ENCODE measurements at places on chromosomes 3 and 15. TPM values are rescaled to one million over a fixed set of nuclear protein-coding genes. Genes with fewer than 3 reads are reported as not detected.

- no peak for DNase-seq
These were observed 32.0 kb upstream of the PRICKLE2 start for GRCh38 chr3:64257100-64257755.

- no peak for DNase-seq
These were observed 55.5 kb downstream of the CLEC3B start for GRCh38 chr3:45081506-45082141.

DNA sequence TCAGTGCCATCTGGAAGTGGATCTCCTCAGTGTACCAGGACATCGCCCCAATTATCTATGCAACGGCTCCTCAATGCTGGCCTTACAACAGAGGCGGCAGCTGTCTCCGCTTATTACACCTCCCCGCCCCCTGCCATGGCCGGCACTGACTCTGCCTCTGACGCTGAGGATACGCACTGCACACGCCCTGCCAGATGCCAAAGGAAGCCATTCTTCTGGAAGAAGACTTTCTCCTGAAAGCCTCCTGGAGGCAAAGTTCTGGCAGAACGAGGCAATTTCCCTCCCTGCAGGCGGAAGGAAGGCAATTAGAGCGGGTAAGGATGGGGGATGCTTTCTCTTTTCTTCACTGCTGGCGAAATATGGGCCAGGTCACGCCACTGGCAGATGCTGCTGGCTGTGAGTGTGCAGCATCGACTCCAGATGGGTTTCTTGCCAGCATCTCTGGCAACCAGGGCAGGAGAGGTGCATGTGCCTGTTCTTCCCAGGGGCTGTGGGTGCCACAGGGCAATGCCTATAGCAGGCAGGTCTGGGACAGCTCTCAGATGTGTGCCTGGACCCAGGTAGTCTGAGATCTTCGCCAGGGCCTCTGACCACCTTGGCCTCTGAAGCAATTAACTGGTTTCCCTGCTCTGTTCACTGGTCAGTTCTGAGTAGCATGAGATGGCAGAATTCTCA lies 62.2 kb upstream of the MRPS22 start:
- no peak for DNase-seq

GRCh38 chr3:141487521-141488252 lies 860 bp downstream of the RASA2 start:
- peak; percentile 49 for DNase-seq

GRCh38 chr3:124296406-124296805 lies 304.5 kb upstream of the ROPN1 start:
- no peak for DNase-seq

DNA sequence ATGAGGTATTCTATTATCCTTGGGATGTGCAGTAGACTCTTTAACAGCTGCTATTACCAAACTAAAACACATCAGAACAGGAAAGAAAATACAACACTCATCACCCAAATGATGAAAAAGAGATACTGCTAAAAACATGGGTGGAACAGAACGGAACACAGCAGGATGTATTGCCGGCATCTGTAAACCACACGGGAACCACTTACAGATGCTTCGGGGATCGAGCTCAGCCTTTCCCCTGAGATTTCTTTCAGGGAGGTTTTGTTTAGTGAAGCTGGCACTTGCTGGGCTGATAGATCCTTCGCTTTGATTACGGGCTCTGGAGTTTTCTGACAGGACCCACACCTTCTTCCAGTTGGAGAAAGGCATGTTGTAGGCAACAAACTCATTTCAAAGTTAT lies 182.3 kb upstream of the FAM3D start:
- no peak for DNase-seq

The SH3GL3 gene
- polyA plus RNA-seq, result not detected

Data from CD14-positive monocyte (primary cell).